ENCODE measurements at places on chromosomes 5 and 9.

- no peak for DNase-seq
Observed at GRCh38 chr9:134398756-134399155, 72.5 kb downstream of the RXRA start.

- DNase-seq, result no peak
Observed at GRCh38 chr5:103804711-103805110, 242.1 kb upstream of the NUDT12 start.

DNA sequence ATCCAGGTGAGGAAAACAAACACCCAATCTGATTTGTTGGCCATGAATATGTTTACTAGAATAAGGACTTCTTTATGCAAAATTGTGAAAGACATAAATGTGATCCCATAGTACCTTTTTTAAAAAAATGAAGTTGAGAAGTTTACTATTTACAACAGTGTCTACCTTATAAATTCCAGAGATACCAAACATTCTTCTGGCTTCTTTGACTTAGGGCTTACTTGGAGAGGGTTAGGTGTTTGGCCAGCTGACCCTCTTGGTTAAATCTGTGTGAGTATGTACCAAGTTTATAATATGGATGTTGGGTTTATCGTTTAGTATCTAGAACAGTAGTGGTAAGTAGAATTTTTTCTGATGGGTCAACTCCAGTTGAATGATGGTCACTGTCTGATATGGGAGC, 212.3 kb downstream of the DOCK8 start:
- DNase-seq, result no peak

DNA sequence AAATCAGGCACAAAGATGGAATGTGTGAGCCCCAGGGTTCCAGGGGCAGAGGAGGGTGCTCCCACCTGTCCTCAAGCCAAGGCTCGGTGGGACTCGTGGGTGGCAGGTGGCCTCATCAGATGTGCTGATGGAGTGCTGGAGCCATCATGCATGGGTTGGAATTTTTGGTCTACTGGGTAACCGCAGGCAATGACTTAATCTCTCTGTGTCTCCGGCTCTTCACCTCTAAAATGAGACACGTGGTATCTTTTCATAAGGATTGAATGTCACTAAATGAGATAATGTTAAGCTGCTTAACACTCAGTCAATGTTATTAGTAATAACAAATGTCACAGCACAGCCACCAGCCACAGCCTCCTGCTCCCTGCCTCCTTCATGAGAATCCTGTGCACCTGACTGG, 245.5 kb downstream of the HSPA4 start:
- DNase-seq, result no peak
